Amniotic stem cell (primary cell): ENCODE measurements at places on chromosomes 1 and 21.

- DNase-seq, result no peak
Observed at GRCh38 chr1:87148661-87149060, 180.0 kb upstream of the LMO4 start.

- no peak for DNase-seq
Observed at GRCh38 chr1:55535724-55536544, 320.8 kb upstream of the USP24 start.

DNA sequence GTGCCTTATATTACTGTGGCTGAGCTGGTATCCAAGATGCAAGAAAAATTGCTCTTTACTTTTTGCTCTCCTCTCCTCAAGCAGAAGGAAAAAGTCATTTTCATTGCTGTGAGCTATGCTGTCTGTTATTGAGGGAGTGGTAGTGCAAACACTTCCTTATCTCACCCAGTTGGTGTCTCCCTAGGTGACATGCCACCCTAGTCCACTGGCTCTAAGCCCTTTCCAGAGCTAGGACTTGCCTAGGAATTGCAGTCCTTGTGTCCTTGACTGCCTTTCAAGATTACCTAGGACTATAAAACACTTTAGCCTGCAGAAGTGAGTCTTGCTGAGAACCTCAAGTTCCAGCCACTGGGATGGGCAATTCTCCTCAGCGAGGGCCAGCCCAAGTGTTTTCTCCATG lies 458.3 kb downstream of the MRPL39 start:
- no peak for DNase-seq

GRCh38 chr1:5661196-5662085 lies 330.8 kb downstream of the NPHP4 start:
- no peak for DNase-seq

DNA sequence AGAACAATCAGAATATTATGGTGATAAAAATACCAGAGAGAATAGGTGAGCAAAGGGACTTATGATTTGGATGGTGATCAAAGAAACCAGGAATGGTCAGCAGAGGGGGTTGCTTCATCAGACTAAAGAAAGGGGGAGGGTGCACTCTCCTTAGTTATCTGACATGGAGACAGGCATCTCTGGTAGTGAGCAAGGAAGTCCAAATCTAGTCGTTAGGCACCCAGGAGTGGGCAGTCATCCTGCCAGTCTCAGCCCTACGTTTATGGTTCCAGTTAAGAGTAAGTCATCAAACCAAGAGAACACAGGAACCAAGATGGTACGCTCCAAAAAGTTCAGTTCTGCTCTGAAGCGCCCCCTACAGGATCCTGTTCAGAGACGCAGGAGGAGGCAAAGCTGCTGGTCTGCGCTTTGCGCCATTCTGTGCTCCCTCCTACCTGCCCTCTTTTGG lies 28.6 kb downstream of the EBNA1BP2 start:
- no peak for DNase-seq

DNA sequence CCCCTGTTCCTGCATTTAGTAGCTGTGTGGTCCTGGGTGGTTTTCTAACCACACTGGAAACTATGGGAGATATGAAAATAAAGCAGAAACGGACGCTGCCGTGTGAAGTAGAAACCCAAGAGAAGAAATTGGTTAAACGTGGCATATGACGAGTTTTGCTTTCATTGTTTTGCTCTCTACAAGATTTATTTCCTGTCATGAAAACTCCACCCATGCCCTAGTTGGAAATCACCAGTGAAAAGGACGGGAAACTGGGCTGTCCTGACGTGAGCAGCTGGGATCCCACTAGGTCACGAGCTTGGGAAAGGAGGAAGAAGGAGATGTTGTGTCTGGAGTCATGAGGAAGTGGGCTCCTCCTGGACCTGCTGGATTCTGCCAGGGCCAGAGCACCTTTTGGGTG lies 120.8 kb upstream of the GADD45A start:
- no peak for DNase-seq

DNA sequence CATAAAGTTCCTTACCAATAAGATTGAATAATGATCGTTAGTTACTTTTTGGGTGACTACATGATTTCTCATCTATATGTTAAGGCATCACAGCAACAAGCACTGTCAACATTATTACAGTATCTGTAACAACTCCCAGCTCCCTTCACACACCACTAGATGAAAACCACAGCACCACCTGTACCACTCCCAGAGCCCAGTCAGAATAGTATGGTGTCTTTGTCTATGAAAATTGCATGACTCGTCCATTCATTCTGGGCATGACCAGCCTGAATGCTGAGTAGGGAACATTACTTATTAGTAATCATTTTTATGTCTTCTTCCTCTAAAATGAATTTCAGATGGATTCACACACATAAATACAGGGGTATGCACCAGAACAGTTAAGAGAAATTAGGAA lies 7.0 kb downstream of the OLFML2B start:
- DNase-seq, result no peak

DNA sequence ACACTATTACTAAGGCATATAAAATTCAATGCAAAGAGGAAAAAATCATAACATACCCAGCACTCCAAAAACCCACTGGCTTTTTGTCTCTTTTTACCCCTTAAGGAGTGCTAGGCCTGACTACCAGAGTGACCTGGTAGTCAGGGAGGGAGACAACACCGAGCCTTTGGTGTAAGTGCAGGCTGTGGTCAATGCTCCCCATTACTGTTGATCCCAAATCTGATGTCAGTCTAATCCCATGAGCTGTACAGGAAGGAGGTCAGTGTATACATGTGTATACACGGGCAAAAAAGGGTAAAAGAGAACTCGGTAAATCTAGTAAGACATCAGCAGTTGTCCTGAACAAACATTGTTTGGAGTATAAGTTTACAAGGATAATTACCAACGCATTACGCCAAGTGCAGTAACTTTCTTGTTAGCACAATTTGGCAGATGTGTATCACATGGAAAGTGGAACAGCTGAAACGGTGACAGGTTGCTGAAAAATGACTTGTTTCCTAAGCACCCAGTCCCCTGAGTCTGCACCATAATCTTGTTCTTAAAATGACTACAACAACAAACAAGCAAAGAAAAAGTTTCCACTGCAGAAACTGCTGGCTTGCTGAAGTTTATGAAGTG lies 217.9 kb downstream of the KCNH1 start:
- no peak for DNase-seq

DNA sequence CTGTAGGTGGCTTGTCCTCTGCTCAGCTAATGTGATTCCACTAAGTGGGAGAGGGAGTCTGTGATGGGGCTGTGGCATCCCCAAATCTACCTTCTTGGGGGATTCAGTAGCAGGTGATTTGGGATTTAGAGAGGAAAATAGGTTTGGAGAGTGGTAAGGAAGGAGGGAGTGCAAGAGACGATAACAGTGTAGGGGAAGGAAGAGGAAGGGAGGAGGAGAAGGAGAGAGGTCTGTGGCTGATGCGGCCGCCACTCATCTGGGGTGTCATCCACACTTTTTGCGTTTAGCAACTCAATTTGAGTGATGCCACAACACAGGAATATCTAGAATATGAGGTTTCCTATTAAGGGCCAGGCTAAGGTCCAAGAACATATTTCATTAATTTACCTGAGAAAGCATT lies 23.8 kb upstream of the PCP4 start:
- no peak for DNase-seq

- no peak for DNase-seq
Observed at GRCh38 chr1:11813021-11813420, 7.0 kb downstream of the CLCN6 start.

GRCh38 chr21:27425574-27425973 lies 458.7 kb upstream of the ADAMTS5 start:
- DNase-seq, result no peak

GRCh38 chr1:47527653-47528272 lies 89.9 kb downstream of the FOXD2 start:
- no peak for DNase-seq

DNA sequence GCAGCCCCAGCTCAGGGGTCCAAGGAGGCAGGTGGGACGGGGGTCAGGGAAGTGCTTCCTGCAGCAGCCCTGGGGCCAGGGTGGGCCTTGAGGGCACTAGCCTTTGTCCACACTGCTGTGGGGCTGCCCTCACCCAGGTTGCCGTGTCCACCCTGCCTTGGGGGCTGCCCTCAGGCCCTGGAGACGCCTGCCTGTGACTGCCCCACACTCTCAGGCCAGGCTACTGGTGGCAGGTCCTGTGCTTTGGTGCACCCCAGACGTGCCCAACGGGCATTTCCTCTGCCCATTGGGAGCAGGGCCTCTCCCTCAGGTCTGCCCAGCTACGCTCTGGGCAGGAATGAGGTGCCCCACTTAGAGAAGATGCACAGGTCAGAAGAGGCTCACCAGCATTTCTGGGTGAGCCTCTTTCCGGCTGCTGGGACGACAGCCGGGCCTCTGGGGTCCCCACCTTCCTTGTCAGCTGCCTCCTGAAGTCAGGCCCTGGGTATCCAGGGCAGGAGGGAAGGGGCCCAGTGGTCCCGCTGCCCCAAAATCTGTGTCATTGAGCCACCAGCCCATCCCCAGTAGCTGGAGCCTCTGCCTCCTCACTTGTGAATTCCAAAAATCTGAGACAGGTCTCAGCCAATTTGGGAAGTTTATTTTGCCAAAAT lies 2.7 kb upstream of the MMEL1 start:
- DNase-seq, result no peak

GRCh38 chr1:28853093-28853742 lies 41.2 kb downstream of the OPRD1 start:
- DNase-seq, result no peak

DNA sequence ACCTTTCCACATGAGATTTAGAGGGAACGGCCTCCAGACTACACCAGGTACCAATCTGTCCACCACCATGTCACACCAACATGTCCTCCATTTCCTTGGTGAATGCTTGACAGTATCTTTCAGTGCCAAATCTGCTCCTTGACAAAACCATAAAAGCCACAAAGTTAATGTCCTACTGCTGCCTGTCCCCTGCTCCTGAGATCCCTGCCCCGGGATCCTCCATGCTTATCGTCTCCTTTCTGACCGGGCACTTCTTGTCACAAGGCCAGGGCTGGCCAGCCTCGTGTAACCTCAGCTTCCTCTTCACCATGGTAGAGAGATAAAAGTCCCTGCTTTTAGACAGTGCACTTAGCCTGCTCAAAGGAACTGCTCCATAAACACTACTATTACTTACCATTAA lies 136.2 kb downstream of the NAV1 start:
- no peak for DNase-seq

DNA sequence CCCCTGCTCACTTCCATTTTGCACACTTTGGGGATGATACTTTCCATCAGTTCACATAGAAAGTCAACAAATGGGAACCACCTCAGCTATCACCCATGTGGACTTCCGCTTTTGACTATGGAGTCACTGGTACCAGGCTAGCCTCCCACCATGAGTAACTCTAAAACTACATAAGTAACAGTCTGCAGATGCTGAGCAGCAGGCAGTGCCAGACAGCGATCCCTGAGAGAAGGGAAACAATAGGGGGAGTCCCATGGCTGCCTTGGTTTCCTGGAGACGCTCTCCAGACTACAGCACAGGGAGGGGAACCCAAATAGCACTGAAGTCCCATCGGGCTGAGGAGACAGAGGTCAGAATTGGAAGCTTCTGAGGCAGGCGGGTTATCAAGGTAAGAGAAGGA lies 2.8 kb upstream of the TFF2 start:
- DNase-seq, result no peak

- no peak for DNase-seq
Observed at GRCh38 chr1:184941410-184941733, 32.9 kb downstream of the NIBAN1 start.

- DNase-seq, result no peak
Observed at GRCh38 chr1:225934711-225935110, 6.3 kb downstream of the LEFTY2 start.

GRCh38 chr21:34730194-34730593 lies 61.4 kb downstream of the CLIC6 start:
- DNase-seq, result no peak

DNA sequence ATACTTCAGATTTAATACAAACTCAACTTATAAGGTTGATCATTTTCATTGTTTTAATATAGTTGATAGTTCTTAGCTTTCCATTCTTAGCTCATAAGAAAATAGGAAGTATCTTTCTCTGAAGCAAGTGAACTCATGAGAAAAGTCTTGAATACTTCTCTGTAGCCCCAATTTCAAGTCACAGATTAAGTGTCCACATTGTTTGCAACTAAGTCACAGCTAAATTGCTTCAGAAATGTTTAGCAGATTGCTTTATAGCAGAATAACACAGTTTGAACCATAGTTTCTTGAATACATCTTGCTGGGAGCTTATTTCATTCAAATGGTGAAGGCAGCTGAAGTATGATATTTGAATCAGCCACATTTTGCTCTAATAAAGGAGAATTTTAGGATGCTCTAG lies 10.6 kb upstream of the PKN2 start:
- DNase-seq, result no peak

GRCh38 chr21:37555672-37556261 lies 189.2 kb downstream of the DYRK1A start:
- DNase-seq, result no peak

DNA sequence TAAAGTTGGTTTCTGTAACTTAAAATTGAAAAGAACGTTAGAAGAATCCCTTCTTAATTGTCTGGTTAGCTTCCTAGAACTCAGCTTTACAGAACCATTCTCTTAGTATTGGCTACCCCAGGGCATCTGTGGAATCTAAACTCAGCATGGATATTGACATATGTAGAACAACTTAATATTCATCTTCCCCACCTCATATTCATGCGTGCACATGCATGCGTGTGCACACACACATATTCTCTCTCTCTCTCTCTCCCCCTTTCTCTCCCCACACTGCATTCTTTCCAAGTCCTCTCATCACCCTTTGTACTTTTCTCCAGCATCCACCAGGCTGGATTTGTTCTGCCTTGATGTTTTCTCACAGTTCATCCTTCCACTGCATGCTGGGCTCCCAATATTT lies 13.4 kb downstream of the PIGM start:
- no peak for DNase-seq

- DNase-seq, result no peak
Observed at GRCh38 chr1:228383773-228384172, 22.9 kb downstream of the TRIM11 start.

GRCh38 chr1:56539520-56539931 lies 39.8 kb downstream of the PLPP3 start:
- no peak for DNase-seq

- DNase-seq, result no peak
Observed at GRCh38 chr1:211648336-211648735, 27.1 kb downstream of the NEK2 start.

DNA sequence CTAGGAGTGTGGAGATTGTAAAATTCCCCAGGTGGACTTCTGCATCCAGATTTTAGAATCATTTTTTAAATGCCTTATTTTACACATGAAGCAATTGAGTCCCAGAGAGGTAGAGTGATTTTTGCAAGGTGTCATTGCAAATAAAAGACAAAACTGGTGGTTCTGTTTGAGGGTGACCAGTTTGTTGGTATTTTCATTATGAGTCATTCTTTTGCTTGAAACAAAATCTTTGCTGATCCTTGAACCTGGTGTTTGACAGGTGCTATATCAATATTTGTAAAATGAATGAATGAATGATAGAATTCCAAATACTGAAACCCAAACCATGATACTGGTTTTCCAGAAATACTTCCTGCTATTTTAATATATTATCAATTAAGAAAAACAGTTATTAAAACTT lies 44.1 kb downstream of the TTC3 start:
- no peak for DNase-seq

- DNase-seq, result no peak
Observed at GRCh38 chr1:3307359-3307758, 147.1 kb upstream of the ARHGEF16 start.

GRCh38 chr1:172401892-172402291 lies 18.6 kb upstream of the C1orf105 start:
- DNase-seq, result no peak
